Left cardiac atrium (tissue), 4 donors: ENCODE measurements at places on chromosomes 4 and X. TPM values are rescaled to one million over a fixed set of nuclear protein-coding genes. Genes with fewer than 3 reads are reported as not detected.

GRCh38 chr4:849478-850175 is 23.7 kb upstream of the CPLX1 start:
- peak; percentile 18 for DNase-seq

Gene MAGEA2
- total RNA-seq: not detected

DNA sequence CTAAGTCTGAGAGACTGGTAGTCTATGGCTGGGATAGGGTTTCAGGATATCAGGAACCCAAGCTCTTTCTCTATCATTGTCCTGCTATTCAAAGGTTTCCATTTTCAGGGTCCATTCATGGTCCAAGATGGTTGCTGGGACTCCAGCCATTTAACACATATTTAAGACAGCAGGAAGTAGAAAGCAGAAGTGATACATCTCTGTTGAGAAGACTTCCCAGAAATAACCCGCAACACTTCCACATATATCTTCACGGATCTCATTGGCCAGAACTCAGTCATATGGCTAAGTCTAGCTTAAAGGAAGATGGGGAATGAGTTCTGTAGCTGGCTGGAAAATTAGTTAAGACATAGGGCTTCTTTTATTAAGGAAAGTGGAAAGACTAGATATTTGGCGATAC is 23.8 kb downstream of the CTSO start:
- no peak for DNase-seq

- no peak for DNase-seq
Observed at GRCh38 chr4:76571274-76571673, 136.2 kb downstream of the SHROOM3 start.
